NCI-H748 treated with DMSO at 0.1 percent for 48 hours (cell line): ENCODE measurements at places on chromosomes 7 and 10.

GRCh38 chr10:66746246-66746645 is 179.6 kb upstream of the LRRTM3 start:
- DNase-seq: no peak

- DNase-seq: no peak
Observed at GRCh38 chr7:21960922-21961321, 15.2 kb upstream of the CDCA7L start.

DNA sequence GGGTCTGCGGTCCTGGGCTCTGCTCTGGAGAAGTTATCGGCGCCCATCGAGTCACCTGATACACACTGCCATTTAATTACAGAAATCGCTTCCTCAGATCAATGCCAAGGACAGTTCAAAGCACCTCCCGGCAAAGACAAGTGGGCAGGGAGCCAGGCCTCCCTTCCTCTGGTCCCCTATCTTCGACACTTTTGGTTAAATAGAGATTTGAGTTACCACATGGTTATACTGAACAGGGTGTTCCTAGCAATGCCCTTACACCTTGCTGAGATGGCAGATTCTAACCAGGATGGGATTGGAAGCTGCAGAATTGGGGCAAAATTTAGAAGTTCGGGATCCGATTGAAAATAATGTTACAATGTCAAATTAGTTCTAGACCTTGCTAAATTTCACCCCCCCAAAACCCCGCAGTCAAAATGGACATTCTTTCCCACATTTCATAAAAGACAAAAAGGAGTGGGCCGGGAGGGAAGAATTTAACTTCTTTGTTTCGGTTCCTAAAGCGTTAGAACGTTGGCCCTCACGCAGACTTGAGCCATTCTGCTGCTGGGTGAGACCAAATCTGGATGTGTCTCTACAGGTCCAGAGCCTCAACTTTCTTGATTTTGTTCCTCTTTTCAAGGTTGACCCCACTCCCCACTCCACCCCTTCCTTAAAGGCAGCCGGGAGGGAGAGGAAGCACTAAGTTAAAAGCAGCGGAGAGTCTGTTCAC is 2.2 kb upstream of the DLX5 start:
- DNase-seq: no peak

- no peak for DNase-seq
Observed at GRCh38 chr7:22137466-22137865, 191.8 kb upstream of the CDCA7L start.

GRCh38 chr7:91692800-91693199 is 187.7 kb downstream of the MTERF1 start:
- no peak for DNase-seq

- DNase-seq: no peak
Observed at GRCh38 chr10:69279110-69279509, 814 bp downstream of the HK1 start.
